Suprapubic skin (tissue), 4 donors: ENCODE measurements at places on chromosomes 2 and 18.

DNA sequence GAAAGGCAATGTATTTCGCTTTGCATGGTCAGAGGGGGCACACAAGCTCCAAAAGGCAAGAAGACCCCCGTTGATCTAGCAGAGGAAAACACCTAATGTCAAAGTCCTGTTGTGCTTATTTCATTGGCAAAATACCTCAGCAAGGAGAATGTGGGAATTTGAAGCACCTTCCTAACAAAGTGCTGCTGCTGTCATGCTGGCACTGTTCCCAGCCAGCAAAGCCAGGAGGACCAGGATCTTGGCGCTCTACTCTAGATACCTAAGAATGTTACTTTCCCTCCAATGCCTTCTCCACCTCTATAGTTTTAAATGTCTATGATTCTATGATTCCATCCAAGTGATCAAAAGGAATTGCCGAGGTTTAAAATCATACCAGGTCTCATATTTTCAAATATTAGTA is 867.9 kb upstream of the POU3F3 start:
- no peak for DNase-seq

GRCh38 chr18:29596959-29597358 is 1420.0 kb upstream of the CDH2 start:
- no peak for DNase-seq

- DNase-seq = no peak
Measured at GRCh38 chr2:127034051-127034450, 72.9 kb downstream of the BIN1 start.

DNA sequence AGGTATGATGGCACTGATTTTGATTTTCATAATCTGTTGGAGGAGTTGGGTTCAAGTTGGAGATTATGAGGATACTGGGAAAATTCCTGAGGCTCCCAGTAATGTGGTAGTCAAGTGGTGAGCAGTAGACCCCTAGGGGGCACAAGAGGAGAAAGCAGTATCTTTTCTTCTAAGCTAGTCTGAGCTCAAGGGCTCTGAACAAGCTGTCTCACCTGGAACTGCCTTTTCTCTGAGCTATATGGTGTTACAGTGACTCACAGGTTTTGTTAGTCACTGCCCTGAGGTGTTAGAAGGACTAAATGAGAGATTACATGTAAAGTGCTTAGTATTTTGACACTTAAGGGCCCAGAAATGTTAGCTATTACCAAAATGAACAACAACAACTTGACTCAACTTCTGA is 42.2 kb downstream of the CD302 start:
- DNase-seq = no peak

DNA sequence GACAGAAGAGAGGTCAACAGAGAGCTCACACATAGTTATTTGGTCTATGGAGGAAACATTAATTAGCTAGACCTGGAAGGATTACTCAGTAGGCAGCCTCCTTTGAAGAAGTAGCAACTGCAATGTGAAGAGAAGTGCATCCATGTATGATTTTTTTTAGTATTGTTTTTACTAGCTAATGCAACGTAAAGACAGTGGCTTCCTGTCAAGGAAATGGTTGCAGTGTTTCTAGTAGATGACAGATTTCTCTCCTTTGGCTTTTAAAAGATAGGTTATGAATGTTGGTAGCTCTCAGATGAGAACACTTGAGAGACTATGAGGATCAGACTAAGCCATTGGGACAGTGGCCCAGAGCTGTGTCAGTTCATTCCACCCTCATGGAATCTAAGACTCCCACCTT is 175.8 kb downstream of the AGPS start:
- no peak for DNase-seq

GRCh38 chr2:175187378-175187777 is 5.9 kb upstream of the ATP5MC3 start:
- DNase-seq = no peak

DNA sequence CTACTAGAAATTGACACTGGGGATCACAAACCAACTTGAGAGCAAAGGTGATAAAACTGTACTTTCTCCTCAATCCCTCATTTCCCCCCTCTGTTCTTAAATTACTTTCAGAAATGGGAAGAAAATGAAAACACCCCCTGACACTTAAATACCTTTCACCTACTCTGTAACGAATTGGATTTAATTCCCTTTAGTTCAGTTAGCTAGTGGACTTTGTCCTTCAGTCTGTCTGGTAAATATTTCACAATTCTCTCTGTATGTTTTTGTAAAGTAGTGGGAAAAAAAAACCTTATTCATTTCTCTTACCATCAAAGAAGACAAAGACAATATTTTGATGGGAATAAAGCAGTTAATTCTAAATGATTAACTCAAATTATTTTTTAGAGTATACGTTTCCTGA is 85.7 kb downstream of the CDH2 start:
- no peak for DNase-seq

- DNase-seq = no peak
Measured at GRCh38 chr2:175166216-175166824, 1.7 kb downstream of the ATF2 start.

DNA sequence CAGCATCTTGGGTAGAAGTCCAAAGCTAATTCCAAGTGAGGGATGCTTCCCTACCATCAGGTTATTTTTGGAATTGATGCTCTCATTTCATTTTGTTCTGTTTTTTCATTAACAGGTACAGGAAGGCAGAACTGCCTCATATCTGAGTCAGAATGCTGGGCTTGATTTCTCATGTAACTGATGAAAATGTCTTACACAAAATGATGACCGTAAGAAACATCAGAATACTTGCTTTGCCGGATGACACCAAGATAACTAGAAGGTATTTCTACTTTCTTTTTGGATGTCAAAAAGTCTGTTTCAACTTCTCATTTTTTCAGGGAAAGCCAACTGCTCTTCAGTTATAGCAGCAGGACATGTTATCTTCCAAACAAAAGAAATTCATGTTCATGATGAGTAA is 62.6 kb downstream of the ETAA1 start:
- no peak for DNase-seq

DNA sequence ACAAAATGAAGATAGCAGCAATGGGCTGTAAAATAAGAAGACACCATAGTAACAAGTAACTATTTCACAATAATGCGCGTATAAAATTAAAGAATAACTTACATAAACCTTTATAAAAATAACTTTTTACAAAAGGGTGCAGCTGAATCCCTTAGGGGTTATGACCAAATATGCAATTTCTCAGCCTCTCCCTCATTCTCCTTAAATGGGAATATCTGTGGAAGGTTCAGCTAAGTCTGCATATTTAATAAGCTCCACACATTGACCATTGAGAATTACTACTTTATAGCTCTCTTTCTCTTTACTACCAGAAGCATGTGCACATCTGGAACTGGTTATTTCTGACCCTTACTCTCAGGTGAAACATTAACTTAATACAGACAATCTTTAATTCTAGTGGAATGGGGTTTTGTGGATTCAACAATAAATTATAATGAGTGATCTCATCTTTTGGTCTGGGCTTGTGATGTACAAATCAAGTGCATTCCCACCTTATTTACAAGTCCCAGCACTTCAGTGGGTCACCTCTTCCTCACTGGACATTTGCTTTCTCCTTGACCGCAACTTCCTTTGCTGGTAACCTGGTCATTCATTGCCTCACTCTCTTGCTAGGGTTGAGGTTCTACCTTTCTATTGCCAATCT is 15.7 kb downstream of the ARHGAP15 start:
- no peak for DNase-seq

GRCh38 chr2:219736209-219736608 is 108.8 kb downstream of the SLC4A3 start:
- no peak for DNase-seq

- DNase-seq = no peak
Measured at GRCh38 chr18:54210463-54210862, 14.0 kb downstream of the MBD2 start.

GRCh38 chr2:159797225-159797542 is 824 bp downstream of the CD302 start:
- DNase-seq = no peak

- no peak for DNase-seq
Measured at GRCh38 chr18:76922107-76922506, 99.8 kb downstream of the ZNF236 start.

DNA sequence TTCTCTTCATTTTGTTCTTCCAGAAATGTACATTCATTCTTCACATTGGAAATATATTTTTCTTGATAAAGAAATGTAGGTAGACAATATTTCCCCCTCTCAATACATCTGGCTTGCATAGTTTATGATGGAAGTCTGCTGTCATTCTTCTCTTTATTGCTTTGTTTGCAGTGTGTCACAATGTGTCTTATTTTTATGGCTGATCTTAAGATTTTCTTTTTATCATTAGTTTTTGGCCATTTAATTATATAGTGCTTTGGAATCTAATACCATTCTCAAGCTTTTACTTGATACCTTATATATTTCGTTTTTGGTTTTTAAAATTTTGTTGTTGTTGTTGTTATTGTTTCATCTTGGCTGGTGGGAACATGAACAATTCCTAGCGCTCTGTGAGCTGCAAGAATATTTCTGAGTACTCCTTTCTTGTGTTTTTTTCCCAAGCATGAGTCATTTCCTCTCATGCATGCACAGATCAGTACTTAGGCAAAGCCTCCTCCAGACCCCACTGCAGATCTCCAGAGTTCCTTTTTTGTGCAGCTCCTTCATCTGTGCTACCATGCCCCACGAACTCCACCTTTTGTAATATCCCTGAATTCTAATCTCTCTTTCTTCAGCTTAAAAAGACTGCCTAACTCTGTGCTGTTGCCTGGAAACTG is 13.7 kb upstream of the MMADHC start:
- no peak for DNase-seq

GRCh38 chr2:191617575-191617974 is 60.4 kb upstream of the NABP1 start:
- DNase-seq = no peak

DNA sequence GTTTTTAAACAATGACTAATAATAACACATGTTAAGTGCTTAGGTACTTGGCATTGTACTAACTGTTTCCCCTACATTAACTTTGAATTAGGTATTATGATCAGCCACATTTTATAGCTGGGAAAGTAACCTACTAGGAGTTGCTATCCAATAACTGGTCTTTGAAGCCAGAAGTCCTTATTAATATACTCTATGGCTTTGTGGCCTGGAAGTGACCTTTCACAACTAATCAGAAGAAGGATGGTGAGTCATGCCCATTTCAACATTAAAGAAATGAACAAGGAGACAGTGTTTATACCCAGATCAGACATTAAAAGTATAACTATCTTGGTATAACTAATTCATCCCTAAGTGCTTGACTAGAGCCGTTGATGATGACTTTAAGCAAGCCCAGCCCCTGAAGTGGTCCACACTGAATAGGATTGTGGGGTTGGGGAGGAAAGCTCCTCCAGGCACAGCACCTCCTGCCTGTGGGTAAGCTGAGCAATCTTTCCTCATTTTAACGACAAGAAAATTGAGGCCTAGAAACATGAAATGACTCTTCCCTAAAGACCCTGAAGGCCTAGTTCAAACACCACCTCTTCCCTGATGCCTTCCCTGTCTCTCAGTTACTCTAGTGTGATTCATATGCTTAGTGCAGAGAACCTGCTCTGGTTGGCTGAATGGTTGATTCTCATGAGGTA is 71.6 kb upstream of the RFX8 start:
- no peak for DNase-seq

DNA sequence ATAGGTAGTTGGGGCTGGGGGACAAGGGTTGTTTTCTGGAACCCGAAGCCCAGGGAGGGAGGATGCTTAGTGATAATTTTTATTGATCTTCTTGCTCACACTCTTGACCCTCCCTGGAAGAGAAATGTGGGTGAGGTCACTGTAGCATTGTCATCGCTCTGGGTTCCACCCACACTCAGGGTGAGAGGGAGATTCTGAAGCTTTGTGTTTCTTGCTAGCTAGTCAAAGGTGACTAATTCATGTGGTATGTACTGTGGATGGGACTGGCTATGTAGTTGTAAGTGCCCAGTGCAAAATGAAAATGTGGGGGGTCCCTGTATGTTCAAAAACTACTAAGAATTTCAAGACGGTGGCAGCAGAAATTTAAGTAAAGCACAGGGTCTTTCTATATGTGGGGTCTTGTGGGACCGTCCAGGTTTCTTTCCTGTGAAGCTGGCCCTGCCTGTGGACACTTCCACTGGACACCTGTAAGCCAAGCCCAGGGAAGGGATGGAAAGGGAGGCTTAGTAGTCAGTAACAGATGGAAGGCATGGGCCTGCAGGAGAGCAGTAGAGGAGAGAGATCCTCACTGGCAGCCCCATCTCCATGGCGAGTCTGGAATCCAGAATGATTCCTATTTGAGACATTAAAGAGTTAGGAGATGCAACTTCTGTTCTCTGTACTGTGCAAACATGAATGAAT is 35.0 kb downstream of the TSN start:
- DNase-seq = no peak

DNA sequence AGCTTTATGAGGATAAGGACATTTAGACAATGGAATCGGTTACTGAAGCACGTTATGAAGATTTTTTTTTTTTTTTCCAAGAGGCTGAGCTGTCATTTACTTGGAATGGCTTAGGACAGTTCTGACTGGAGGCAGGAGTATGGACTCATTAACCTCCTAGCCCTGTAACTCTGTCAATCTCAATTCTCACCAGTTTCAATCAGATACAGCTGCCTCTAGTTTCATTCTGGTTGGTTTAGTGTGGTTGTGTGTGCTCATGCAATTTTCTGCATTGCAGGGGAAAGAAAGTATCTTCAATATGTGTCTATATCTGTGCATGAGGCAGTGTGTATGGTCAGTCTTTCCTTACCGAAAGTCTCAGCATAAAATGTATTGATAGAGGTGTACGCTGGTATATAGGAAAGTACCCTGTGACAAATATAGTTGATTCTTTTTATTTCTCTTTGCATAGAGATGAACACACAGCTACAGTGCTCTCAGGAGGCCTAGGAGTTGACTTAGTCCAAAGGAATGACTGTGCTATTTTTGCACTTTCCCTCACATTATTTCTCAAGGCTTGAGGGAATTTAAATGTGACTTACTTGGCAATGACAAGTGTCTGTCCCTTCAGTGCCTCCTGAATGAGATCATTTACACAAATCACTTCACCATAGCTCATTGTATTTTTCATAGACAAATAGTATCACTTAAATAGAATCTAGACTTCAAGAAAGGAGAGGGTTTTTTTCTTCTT is 50.5 kb upstream of the GRB14 start:
- no peak for DNase-seq

GRCh38 chr18:24933345-24933744 is 418.6 kb downstream of the ZNF521 start:
- DNase-seq = no peak

DNA sequence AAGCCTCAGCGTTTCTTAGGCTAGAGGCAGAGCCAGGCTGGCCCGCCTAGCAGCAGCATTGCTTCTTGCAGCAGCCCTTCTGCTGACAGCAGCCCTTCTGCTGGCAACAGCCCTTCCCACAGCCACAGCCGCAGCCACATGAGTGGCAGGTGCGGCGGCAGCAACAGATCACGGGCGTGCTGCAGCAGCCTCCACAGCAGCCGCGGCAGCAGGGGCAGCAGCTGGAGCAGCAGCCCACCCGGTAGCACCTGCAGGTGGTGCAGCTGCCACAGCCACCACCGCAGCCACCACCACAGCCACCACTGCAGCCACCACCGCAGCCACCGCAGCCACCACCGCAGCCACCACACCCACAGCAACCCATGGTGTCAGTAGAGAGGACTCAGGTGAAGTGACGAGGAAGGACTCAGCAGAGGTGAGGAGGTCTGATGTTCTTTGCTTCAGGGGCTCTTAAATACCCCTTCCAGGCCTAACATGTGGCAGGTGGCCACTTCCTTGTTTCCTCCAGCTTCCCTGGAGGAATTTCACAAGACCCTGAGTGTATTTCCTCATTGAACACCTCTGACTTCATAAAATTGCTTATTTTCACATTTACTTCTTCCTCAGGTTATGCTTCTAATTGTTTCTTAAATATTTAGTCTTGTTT is at the start of gene SCYGR6:
SCYGR6 (minus strand) TSS at position 364 of the 646 bp plus-strand sequence; CDS start at position 364, 0 bp downstream.
- DNase-seq = no peak
